ENCODE measurements at places on chromosomes 7 and 10.

DNA sequence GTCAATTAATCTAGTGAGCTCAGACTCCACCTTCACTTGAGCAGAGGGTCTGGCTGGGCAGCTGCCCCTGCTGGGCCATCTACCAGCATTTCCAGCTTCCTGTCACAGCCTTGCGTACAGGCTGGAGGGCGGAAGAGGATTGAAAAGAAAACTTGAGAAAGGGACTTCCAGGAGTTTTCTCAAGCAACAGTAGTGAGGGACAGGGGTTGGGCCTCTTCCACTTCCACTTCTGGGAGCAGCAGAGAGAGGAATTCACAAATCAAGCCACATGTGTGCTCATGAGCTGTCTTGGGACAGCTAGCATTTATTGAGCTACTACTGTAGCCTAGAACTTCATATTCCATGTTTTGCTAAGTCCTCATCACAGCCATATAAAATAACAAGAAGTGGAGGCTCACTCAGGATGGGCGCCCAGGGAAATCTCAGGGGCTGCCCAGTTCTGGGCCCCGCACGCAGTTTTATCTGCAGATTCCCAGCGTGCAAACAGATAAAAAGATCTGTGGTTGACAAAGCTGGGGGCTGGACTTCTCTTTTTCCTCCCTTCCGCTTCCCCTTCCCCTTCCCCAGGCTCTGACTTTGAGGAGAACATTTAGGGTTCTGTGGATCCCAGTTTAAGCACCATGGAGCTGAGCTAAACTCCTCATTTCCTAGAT, 135.8 kb downstream of the RGS10 start:
- no peak for DNase-seq

DNA sequence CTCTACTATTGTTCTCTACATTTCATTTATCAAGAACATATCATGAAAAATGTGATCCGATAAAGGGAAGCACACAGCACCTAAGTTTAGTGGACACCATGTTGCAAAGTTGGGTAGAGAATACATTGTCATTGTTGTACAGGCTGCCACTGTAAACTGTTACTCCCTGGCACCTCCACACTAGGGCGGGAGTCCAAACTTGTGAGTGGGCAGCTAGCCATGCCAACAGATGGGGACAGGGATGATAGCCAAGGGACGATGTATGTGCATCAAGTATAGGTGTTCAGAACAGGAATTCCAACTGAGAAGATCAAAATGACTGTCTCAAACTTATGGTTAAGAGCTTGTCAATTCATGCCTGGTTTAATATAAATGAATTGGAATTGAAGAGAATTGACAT, 31.1 kb upstream of the COMMD3 start:
- DNase-seq = no peak

GRCh38 chr7:115226410-115226809, 304.5 kb downstream of the MDFIC start:
- no peak for DNase-seq

- DNase-seq = no peak
Observed at GRCh38 chr10:34816501-34817002, 1.5 kb upstream of the PARD3 start.

- no peak for DNase-seq
Observed at GRCh38 chr7:32536585-32536984, 41.3 kb downstream of the AVL9 start.

GRCh38 chr10:10804998-10805740, 212.5 kb upstream of the CELF2 start:
- DNase-seq = no peak

- no peak for DNase-seq
Observed at GRCh38 chr10:116311706-116312490, 12.3 kb upstream of the CCDC172 start.

GRCh38 chr7:63031838-63032436, 966.7 kb upstream of the ZNF722 start:
- DNase-seq = no peak

GRCh38 chr7:106752367-106752766, 91.4 kb upstream of the CCDC71L start:
- DNase-seq = no peak

GRCh38 chr10:26621889-26622711, 75.4 kb upstream of the PDSS1 start:
- DNase-seq = peak; percentile 31

DNA sequence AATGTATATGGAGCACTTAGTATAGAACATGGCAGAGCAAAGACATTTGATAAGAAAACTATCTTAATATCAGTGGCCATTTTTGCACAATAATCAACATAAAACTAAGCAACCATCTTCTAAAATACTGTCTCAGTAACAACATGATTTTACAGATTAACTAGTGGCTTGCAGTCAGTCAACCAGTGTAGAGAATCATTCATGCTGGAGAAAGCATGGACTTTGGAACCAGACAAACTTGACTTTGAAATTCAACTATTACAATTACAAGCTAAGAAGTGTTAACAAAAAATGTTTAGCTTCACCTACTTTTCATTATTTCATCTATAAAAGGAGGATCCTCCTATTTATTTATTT, 27.7 kb downstream of the CUBN start:
- DNase-seq = no peak

GRCh38 chr10:53537508-53537907, 764.9 kb upstream of the MBL2 start:
- no peak for DNase-seq

All from activated naive CD8-positive, alpha-beta T cell treated with anti-CD3 and anti-CD28 coated beads, Interleukin-2, amount 50 U/mL, for 24 hours (primary cell).